Psoas muscle (tissue), 8 donors: ENCODE measurements at places on chromosomes 12 and 14.

DNA sequence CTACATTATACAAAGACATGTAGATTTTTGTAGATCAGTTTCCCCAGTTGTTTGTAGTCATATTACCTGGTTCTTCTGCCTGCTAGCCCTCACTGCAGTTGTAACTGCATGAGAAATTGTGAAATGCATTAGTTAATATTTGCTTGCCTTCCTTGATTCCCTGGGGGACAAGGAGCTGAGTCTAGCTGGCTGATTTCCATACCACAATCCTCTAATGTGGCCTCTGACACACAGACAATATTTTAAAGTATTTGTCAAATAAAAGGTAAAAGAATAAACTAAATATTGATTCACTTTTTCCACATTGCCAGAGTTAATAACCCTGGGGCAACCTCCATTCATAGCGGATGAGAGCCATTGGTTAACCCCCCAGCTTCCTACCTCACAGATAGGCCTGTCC, 128.8 kb upstream of the TMEM132C start:
- H3K27ac ChIP-seq, result no peak overlapping the region
- no peaks in the 10 kb centered on the region for H3K4me1 ChIP-seq
- DNase-seq, result no peak
- H3K27me3 ChIP-seq, result no peaks in the 10 kb centered on the region
- no peaks in the 10 kb centered on the region for H3K36me3 ChIP-seq

- peaks cover 13% of the 10 kb centered on the region for H3K36me3 ChIP-seq
- H3K4me1 ChIP-seq, result peaks cover 6% of the 10 kb centered on the region
- DNase-seq, result no peak
Measured at GRCh38 chr12:122474324-122474716, 26.4 kb downstream of the ZCCHC8 start.

DNA sequence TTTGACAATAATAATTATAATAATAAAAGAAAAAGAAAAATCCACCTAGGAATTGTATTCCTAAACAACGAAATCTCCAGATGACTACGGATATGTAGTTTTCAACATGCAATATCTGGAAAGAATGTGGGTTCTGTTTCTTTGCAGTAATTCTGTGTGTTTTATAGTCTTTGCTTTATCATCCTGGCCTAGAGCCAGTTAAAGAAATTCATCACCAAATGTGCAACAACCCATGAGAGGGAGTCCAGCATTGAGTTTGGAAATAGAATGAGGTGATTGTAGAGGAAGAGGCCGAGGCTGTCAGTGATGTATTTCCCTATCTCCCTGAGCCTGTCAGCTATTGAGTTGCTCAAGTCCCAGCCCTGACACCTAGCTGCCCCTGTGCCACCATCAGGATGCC, 200.5 kb upstream of the DCN start:
- peaks cover 5% of the 10 kb centered on the region for H3K4me1 ChIP-seq
- no peak overlapping the region for H3K4me3 ChIP-seq
- H3K27ac ChIP-seq, result no peak overlapping the region
- no peaks in the 10 kb centered on the region for H3K27me3 ChIP-seq

- no peaks in the 10 kb centered on the region for H3K4me1 ChIP-seq
- H3K27me3 ChIP-seq, result no peaks in the 10 kb centered on the region
- no peak overlapping the region for H3K27ac ChIP-seq
- no peak overlapping the region for H3K4me3 ChIP-seq
- DNase-seq, result no peak
Measured at GRCh38 chr14:102249041-102249440, 55.9 kb downstream of the MOK start.

GRCh38 chr12:55320201-55320600, 6.1 kb downstream of the OR6C1 start:
- H3K4me3 ChIP-seq, result no peak overlapping the region
- no peak for DNase-seq
- H3K27me3 ChIP-seq, result no peaks in the 10 kb centered on the region
- H3K36me3 ChIP-seq, result no peaks in the 10 kb centered on the region
- no peak overlapping the region for H3K27ac ChIP-seq
- no peaks in the 10 kb centered on the region for H3K4me1 ChIP-seq
